Fibroblast of mammary gland (primary cell): ENCODE measurements at places on chromosomes 2 and 18.

DNA sequence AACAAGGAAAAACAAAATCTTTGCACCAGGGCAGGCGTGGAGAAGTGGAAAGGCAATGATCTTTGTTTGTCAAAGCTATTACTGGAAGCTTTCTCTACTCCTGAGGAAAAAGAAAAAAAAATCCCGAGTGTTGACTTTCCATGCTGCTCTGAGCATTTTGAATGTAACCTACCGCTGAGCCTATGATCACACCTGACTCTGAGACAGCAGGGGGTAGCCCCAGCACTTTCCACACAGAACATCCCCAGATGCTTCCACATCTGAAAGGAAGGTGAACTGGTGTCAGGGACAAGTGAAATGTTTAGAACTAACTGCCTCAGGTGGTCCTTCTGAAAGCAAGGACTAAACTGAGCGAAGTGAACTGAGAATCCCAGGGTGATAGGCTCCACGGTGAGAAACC, 1315.1 kb upstream of the DDX18 start:
- DNase-seq: no peak

DNA sequence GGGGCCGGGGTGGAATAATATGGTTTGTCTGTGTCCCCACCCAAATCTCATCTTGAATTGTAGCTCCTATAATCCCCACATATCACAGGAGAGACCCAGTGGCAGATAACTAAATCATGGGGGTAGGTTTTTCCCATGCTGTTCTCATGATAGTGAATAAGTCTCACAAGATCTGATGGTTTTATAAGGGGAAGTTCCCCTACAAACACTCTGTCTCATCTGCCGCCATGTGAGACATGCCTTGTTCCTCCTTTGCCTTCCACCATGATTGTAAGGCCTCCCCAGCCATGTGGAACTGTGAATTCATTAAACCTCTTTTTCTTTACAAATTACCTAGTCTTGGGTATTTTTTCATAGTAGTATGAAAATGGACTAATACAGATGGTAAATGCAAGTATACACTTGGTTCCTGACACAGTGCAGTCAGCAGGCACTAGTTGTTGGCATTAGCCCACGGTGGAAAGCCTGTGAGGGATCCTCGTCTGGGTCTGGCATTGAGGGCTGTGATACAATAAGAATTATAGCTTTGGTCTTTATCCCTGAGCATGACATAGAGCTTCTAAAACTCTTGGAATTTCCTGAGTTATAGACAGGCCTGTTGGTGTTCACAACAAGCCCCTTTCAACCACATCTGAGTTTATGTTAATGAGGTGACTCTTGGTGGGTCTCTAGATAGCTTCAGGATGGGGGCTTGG, 135.8 kb downstream of the CABLES1 start:
- DNase-seq: no peak

DNA sequence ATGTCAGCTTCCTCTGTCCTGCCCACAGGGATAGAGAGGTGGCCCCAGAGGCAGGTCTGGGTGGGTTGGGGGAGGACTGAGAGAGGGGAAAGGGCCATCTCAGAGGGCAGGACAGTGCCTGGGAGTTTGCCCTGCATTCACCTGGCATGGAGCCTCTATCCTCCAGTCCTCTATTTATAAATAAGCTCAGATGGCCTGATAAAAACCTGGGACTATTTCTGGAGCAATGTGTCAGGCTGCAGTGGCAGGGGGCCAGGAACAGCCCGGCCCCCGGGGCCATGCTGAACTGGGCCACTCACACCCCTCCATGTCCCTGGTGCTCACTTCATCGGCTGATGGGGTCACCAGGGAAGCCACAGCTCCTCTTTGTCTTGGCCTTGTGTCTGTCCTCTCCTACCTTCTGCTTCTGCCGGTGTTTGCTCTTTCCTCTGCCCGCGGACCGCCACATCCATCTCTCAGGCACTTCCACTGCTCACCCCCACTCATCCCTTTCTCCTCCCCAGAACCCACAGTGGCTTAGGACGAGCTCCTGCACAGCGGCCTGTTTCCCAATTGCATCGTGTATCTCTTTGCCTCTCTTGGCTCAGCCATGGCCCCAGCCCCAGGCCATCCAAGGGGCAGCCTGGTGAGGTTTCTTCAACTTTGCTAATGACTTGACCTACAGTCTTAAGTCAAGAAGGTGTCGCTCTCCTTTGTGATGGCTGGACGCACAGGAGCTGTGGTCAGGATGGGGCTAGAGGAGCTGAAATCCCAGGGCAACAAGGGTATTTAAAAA, 38.8 kb downstream of the SCTR start:
- no peak for DNase-seq

GRCh38 chr2:124476291-124476690, 451.2 kb downstream of the CNTNAP5 start:
- no peak for DNase-seq

DNA sequence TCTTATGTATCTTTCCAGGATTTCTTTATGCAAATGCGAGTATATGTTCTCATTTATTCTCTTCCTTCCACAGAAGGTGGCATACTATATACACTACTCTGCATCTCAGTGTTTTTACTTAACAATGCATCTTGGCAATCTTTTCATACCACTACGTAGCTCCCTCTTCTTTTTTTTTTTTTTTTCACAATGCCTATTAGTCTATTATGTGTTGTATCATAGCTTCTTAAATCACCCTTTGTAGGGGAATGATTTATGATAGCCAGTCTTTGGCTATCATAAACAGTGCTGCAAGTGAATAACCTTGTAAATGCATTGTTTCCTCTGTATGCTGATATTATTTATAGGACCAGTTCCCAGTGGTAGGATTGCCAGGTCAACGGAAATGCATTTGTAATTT, 204.2 kb downstream of the BABAM2 start:
- DNase-seq: no peak

GRCh38 chr2:65464604-65465003, 32.2 kb upstream of the SPRED2 start:
- DNase-seq: peak; percentile 81

GRCh38 chr2:209476367-209477208, 52.7 kb downstream of the MAP2 start:
- DNase-seq: peak; percentile 79

GRCh38 chr2:128384446-128384845, 65.8 kb upstream of the HS6ST1 start:
- DNase-seq: no peak

DNA sequence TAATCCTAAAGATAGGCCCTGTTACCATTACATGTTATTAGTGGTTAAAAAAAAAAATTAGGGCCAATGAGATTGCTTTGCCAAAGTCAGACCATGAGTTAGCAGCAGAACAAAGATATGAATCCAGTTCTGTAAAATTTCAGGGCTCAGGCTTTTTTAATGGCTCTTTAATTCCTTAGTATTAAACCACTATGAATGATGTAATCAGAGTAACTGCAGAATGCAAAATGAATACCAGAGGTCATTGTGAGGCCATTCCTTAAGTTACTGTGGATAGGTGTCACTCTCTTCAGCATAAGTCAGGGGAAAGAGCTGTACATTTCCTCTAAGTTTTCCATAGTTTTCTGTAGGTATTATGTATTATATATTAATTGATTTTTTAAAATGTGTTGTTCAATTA, 42.2 kb upstream of the TBR1 start:
- DNase-seq: peak; percentile 11

- DNase-seq: peak; percentile 37
Observed at GRCh38 chr2:163312713-163313112, 423.1 kb downstream of the FIGN start.
